Astrocyte (in vitro differentiated cells and primary cell): ENCODE measurements at places on chromosomes 11 and 22. TPM values are rescaled to one million over a fixed set of nuclear protein-coding genes. Genes with fewer than 3 reads are reported as not detected.

The CBY1 gene
- total RNA-seq, result 23.2 TPM in 2 replicates

The KIAA0930 gene
- total RNA-seq, result 107 and 117 TPM in 2 replicates

The MUC5AC gene
- total RNA-seq, result not detected in 2 replicates

The CD248 gene
- 50.9 and 58.8 TPM in 2 replicates for total RNA-seq

The SLC22A6 gene
- total RNA-seq, result not detected in 2 replicates

The SGSM1 gene
- total RNA-seq, result 0.05 TPM in 1 of 2 replicates, not detected in the other

The PHF21B gene
- total RNA-seq, result 6.0 and 6.3 TPM in 2 replicates

The ARHGAP42 gene
- 33.2 and 34.2 TPM in 2 replicates for total RNA-seq

The RANGAP1 gene
- total RNA-seq, result 68.4 and 77.8 TPM in 2 replicates

The MS4A7 gene
- total RNA-seq, result not detected in 2 replicates

The ALDH3B1 gene
- total RNA-seq, result 1.1 and 1.3 TPM in 2 replicates

DNA sequence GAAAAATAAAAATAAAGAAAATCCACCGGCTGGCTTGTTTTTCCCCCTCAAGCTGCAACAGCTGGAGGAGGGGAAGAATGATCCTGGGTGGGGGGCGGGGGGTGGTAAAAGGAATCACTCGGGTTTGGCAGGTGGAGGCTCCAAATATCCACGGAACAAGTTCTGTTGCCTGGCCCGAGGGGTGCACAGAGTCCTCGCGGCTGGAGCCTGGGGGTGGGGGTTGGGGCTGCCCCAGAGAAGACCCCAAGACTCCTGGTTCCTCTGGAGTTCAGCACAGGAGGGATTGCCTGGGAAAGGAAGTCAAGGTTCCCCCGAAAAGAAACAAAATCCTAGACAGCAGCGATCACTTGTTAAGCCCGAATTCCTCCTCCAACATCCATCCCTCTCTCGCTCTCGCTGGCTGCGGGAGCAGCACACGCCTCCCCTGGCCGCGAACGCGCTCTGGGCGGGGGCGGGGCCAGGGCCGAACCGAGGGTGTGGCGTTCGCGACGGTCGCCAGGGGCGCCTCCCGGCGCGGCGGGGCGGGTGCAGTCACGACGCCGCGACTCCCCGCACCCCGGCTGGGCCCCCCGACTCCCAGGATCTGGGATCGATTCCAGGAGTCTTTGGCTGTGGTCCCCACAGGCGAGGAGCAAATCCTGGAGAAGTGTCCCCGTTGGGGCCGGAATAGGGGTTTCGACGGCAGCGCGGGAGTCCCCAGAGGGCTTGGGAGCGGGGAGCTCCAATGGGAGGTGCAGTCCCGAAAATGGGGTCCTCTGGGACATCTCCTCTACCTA, at the start of gene KCNA4:
Gene KCNA4 (minus strand): TSS at position 443 of the 776 bp plus-strand sequence. CDS start 4,352 bp downstream, outside the sequence.
- no peak for DNase-seq

DNA sequence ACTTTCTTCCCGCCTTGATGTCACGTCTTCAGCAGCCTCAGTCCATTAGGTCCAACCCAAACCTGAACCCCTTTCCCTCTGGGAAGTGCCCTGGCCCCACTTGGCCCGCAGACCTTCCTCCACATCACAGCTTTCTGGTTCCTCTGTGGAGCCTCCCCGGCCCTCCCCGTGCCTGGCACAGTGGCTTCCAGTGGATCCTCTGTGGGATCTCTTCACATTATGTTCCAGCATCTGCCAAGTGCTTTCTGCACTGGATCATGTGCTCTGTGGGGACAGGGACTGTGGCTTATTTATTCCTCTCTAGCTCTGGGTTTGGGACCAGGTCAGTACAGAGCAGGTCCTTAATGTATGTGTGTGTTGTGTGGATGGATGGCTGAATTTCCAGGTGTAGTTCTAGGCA, 30.9 kb downstream of the POLR3H start:
- no peak for DNase-seq

DNA sequence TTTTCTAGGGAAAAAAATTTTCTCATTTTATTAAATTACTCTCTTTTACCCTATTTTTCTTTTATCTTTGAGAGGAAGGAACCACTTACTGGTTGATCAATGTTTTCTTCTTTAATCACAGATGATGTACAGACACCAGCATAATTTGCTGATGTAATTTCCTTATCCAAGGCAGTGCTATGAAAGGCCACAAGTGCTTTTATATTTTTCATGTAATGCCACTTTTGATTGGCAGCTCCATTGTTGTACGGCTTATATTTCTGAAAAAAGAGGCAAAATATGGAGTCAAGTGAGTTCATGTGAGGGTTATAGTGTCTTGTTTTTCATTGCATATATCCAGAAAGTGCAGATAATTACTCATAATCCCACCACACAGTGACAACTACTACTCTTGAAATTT, 322.7 kb upstream of the MPPED2 start:
- DNase-seq, result no peak

GRCh38 chr11:69186316-69187260, 30.9 kb downstream of the SMIM38 start:
- DNase-seq, result no peak

DNA sequence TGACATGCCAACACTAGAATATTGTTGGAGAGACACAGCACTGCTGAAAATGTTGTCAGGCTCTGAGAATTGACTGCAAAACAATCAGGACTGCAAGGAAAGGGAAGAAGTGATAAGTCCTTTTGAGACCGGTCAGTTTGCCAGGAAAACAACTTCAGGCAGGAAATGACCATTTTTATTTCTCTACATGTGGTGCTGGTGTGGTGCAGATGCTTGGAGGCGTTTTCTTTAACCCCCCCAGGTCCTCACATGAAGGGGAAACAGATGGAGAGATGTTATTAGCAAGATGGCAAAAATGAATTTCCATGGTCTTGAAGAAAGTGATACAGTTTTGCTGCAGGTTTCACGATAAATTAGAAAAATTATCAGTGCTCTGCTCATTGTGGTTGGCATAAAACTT, 5.7 kb downstream of the AP2A2 start:
- no peak for DNase-seq

- DNase-seq, result no peak
Observed at GRCh38 chr11:75900848-75901247, 85.8 kb downstream of the UVRAG start.

DNA sequence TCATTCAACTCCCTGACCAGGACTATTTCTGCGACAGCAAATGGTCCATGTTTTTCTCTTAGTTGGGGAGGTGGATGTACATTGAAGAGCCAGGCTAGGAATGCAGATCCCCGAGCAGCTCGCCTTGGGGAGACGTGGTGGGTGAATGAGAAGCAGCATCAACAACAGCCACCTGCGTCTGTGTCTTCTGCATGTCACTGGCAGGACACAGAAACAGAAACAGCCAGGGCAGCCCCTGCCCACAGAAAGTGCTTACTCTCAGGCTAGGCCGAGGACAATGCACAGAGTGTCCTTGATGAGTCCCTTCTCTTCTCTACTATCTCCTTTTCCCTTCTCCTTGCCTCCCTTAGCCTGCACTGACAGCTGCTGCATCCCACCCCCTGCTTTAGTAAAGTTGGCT, 541.9 kb upstream of the CADM1 start:
- no peak for DNase-seq

GRCh38 chr22:47622541-47622940, 860.1 kb downstream of the TBC1D22A start:
- DNase-seq, result no peak

- no peak for DNase-seq
Observed at GRCh38 chr11:112727341-112727841, 233.8 kb upstream of the NCAM1 start.

DNA sequence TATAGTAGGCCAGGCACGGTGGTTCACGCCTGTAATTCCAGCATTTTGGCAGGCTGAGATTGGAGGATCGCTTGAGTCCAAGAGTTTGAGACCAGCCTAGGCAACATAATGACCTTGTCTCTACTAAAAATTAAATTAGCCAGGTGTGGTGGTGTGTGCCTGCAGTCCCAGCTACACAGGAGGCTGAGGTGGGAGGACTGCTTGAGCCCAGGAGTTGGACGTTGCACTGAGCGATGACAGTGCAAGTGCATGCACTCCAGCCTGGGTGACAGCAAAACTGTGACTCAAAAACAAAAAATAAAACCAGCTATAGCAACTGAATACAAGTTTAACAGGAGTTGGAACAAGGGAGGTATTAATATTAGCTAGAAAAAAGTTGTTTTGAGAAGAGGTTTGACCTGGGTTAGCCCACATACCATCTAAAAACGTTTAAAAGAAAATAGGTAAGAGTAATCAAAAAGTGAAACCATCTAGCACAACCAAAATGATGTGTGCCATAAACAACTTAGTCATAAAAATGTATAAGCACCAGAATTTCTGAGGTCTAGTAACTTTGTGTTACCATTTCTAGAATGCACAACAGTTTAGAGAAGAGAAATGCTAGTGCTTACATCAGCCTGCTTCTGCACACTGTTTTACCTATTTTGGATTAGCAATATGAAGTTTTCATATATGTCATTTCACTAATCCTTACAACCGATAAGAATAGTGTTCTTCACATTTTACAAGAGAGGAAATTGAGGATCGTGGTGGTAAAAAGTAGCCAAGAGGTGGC, 26.5 kb downstream of the NARS2 start:
- no peak for DNase-seq

- no peak for DNase-seq
Observed at GRCh38 chr22:22753526-22754267, 109.3 kb downstream of the GGTLC2 start.

DNA sequence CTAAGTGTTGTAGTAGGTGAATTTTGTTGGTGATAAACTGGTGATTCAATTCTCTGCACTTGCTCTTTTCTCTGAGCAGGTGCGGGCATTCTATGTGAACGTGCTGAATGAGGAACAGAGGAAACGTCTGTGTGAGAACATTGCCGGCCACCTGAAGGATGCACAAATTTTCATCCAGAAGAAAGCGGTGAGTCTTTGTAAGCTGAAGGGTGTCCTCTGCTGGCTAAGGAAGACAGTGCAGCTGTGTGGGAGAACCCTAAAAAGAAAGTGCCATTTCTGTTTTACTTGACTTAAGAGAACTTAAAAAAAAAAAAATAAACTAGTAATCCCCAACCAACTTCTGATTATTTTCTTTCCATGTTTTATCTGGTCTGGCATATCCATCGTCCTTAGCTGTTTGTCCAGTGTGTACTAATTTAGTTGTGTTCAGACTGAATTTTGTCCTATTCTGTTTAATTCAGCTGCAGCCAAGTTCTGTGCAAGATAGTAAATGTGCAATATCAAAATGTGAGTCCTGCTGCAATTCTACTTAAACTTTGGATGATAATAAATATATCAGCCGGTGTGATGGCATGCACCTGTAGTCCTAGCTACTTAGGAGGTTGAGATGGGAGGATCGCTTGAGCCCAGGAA, 29.6 kb downstream of the CAT start:
- DNase-seq, result no peak

GRCh38 chr22:38416621-38417251, 38.3 kb downstream of the KCNJ4 start:
- DNase-seq, result no peak

- no peak for DNase-seq
Observed at GRCh38 chr22:21918466-21919185, 34.0 kb downstream of the PPM1F start.

DNA sequence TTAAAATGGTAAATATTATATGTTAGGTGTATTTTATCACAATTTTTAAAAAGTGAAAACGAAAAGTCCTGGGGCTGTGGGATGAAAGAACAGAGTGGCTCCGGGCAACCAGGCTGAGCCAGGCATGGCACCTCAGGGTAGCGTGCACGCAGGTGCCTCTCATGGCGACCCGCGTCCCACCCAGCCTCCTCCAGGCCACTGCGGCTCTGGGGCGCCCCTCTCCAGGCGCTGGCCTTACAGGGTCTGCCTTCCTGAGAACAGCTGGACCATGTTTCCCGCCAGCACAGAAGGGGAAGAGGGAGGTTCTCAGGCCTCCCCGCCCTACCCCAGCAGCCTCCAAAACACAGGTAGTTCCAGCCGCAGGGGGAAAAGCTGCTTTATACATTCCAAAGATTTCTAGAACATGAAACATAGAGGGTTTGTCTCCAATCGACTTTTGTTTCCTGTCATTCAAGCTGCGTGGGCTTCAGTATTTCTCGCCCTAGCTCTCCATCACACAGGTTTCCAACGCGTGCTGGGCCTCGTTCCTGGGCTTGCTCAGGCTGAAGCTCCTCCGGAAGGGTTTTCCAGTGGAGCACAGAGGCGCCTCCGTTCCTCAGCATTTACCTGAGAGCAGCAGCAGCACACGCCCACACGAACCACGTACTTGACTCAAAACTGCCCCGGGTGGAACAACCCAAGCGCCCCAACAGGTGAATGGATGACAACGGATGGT, 10.5 kb downstream of the EHD1 start:
- DNase-seq, result no peak

- DNase-seq, result no peak
Observed at GRCh38 chr22:22352371-22352999, 107.9 kb downstream of the VPREB1 start.

DNA sequence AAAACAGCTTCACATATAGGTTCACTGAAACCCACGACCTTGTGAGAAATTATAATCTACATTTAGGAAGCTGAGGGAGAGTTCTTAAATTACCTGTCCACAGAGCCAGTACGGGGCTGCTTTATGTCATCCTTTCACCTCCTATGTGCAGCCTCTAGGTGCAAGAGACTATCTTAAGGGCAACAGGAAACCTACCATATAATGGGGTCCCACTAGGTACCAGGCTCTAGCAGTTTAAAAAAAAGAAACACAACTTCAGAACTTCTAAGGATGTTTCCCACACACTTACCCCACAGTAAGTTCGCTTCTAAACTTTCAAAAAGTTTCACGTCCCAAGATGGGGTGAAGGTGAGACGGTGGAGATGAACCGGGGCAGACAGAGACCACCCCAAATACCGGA, 573 bp downstream of the STK33 start:
- no peak for DNase-seq

DNA sequence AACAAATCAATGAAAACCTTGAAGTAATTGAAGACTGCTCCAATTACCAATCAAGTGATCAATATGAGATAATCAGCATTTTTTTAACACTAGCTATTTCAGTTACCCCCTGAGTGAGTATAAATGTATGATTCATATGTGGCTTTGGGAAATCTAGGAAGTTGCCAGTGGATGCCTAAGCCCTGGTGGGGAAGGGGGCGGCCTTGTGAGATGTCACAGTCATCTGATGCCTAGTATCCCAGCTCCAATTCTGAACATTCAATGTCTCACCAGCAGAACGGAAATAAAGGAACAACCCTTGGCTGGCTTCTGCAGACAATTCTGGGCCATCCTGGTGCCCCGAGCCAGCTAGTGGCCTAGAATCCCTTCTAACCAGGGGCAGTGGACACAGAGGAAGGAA, 58.5 kb upstream of the TIMP3 start:
- no peak for DNase-seq

DNA sequence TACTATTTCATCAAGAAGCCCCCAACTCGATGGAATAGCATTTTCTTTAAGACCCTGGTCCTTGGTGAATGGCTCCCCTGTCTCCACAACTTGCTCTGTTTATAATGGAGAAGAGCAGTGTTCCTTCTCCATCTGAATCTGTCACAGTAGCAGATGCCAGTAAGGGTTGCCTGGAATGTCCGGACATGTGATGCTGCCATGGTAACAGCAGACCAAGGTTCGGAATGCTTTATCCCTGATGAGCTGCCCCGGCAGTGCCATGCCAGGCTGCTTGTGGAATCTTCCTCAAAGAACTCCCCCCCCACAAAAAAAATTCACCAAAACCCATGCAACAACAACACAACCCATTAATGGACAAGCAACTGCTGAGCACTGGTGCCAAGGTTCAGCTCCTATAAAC, 72.5 kb downstream of the KCNC1 start:
- no peak for DNase-seq

GRCh38 chr11:107337917-107338316, 119.7 kb downstream of the CWF19L2 start:
- DNase-seq, result no peak

GRCh38 chr11:99567334-99567956, 546.7 kb downstream of the CNTN5 start:
- DNase-seq, result no peak
